ENCODE measurements at places on chromosomes 11 and 22. TPM values are rescaled to one million over a fixed set of nuclear protein-coding genes. Genes with fewer than 3 reads are reported as not detected.

CSTPP1 gene
- total RNA-seq: 11.3 TPM

BTBD18 gene
- not detected for total RNA-seq

GVQW3 gene
- 0.16 TPM for total RNA-seq

GRCh38 chr11:117127171-117127901 is 16.8 kb upstream of the PAFAH1B2 start:
- H3K36me3 ChIP-seq: no peaks in the 10 kb centered on the region
- H3K4me1 ChIP-seq: no peaks in the 10 kb centered on the region
- H3K4me3 ChIP-seq: no peak overlapping the region
- no peaks in the 10 kb centered on the region for H3K27me3 ChIP-seq
- no peak overlapping the region for H3K27ac ChIP-seq

- H3K27me3 ChIP-seq: no peaks in the 10 kb centered on the region
- H3K27ac ChIP-seq: no peak overlapping the region
- H3K4me1 ChIP-seq: no peaks in the 10 kb centered on the region
- H3K36me3 ChIP-seq: no peaks in the 10 kb centered on the region
- no peak overlapping the region for H3K4me3 ChIP-seq
- DNase-seq: no peak
These were observed 39.6 kb upstream of the CTSC start for GRCh38 chr11:88377144-88377543.

DNA sequence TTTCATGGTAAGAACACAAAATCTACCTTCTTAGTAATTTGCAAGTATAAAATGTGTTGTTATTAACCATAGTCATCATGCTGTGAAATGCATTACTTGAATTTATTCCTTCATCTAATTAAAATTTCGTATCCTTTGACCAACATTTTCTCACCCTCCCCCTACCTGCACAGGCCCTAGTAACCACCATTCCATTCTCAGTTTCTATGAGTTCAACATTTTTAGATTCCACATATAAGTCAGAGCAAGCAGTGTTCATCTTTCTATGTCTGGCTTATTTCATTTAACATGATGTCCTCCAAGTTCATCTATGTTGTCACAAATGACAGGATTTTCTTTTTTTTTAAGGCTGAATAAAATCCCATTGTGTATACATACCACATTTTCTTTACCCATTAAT is 43.5 kb upstream of the CCDC179 start:
- no peak for DNase-seq
- H3K4me1 ChIP-seq: no peaks in the 10 kb centered on the region
- H3K27ac ChIP-seq: no peak overlapping the region
- no peaks in the 10 kb centered on the region for H3K36me3 ChIP-seq

DNA sequence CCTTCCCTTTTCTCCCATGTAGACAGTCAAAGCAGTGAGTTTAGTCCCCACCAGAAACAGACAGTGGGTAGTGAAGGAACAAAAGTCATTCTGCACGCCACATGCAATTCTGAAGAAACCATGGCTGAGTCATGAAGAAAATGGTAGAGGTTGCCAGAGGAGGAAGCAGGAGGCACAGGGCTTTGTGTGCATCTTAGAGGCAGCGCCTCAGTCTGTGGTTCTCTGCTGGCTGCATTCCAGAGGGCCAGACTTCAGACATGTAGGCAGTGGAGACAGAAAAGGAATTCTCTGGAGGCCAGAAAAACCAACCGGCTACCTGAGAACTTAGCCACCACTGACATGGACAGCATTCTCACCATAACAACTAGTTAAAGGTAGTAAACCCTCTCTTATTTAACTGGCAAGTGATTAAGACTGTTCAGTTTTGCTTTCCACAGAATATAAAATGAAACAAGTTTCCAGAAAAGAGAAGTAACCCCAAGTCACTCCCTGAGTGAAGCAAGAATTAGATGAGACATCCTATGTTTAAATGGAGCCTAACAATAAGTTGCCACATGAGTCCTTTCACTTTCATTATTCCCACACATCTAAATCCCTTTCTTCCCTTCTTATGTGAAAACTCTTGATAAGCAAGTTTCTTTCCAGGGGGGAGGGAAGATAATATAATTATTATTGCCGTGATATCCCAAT is 556.1 kb downstream of the SOX6 start:
- H3K27me3 ChIP-seq: no peaks in the 10 kb centered on the region
- no peaks in the 10 kb centered on the region for H3K36me3 ChIP-seq
- H3K4me3 ChIP-seq: no peak overlapping the region
- peak; percentile 55 for DNase-seq
- H3K4me1 ChIP-seq: peaks cover 18% of the 10 kb centered on the region

GRCh38 chr11:64358907-64359711 is at the start of gene RPS6KA4:
RPS6KA4 (plus strand) TSS chr11:64359162; CDS start chr11:64359236, 74 bp downstream.
- DNase-seq: peak; percentile 81
- H3K27ac ChIP-seq: peak within 1 kb of the TSS; percentile 83
- H3K36me3 ChIP-seq: peaks cover 47% of the 10 kb centered on the region
- no peaks in the 10 kb centered on the region for H3K27me3 ChIP-seq
- H3K4me1 ChIP-seq: peaks cover 45% of the 10 kb centered on the region

- no peaks in the 10 kb centered on the region for H3K36me3 ChIP-seq
- H3K27ac ChIP-seq: no peak overlapping the region
- H3K4me3 ChIP-seq: no peak overlapping the region
- 0 out of 2 replicates have a peak, but pooled peaks cover 2% of the 10 kb centered on the region for H3K27me3 ChIP-seq
- no peaks in the 10 kb centered on the region for H3K4me1 ChIP-seq
- no peak for DNase-seq
These were observed 43.3 kb upstream of the ANO1 start for GRCh38 chr11:70034740-70035365.

All from SJSA1 (cell line).